Erythroblast (primary cell): ENCODE measurements at places on chromosomes 2 and 18.

DNA sequence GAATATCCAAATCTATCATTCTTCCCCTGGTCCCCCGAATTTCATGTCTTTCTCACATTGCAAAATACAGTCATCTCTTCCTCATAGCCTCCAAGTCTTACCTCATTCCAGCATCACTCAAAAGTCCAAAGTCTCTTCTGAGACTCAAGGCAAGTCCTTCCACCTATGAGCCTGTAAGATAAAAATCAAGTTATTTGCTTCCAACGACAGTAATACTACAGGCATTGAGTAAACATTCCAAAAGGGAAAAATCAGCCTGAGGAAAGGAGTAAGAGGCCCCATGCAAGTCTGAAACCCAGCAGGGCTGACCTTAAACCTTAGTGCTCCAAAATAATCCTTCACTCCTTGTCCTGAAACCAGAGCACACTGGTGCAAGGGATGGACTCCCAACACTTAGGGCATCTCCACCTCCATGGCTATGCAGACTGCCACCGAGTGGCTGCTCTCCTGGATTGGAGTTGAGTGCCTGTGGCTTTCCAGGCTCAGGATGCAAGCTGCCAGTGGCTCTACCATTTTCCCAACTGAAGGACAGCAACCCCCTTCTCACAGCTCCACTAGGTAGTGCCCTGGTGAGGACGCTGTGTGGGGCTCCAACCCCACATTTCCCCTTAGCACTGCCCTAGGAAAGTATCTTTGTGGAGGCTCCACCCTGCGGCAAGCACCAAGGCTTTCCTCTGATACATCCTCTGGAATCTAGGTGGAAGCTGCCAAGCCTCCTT is 16.3 kb downstream of the DTNA start:
- no peak for DNase-seq

- no peak for DNase-seq
Observed at GRCh38 chr2:189960346-189960745, 102.2 kb downstream of the MSTN start.

GRCh38 chr2:24973812-24974211 is 2.1 kb upstream of the DNAJC27 start:
- peak; percentile 65 for DNase-seq

- no peak for DNase-seq
Observed at GRCh38 chr2:213627835-213628460, 343.7 kb downstream of the SPAG16 start.

DNA sequence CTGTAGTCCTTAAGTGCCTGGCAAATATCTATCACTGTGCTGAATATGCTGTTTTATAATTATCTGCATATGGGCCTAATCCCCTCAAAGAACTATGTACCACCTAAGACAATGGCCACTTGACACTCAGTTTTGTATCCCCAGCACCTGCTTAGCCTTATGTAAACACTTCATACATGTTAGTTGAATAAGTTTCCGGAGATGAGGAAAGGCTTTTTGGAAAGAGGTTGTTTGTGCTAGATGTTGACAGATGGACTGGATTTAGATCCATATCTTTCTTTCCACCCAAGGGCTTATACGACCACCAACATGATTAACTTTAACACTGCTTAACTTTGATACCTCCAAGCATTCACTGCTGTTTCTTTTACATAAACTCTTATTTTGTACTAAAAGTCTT is 63.3 kb downstream of the FAM228A start:
- DNase-seq: no peak

- no peak for DNase-seq
Observed at GRCh38 chr2:43402452-43402937, 176.1 kb upstream of the ZFP36L2 start.

DNA sequence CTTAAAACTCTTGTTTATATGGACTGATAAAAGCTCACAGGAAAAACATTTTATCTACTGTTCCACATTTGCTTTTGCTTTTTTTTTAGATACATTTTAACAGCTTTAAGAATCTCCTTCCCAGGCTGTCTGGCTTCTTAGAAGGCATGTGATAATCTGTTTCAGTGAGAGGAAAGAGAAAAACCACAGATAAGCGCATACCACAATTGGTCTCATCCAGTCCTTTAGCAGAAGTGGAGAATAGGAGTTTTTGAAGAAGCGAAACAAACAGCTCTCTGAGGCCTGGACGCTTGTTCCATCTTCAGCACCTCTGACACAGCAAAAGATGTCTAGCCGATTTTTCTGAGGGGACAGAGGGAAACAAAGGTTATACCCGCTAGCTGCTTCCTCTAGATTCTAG is 37.6 kb downstream of the RMC1 start:
- peak; percentile 75 for DNase-seq

DNA sequence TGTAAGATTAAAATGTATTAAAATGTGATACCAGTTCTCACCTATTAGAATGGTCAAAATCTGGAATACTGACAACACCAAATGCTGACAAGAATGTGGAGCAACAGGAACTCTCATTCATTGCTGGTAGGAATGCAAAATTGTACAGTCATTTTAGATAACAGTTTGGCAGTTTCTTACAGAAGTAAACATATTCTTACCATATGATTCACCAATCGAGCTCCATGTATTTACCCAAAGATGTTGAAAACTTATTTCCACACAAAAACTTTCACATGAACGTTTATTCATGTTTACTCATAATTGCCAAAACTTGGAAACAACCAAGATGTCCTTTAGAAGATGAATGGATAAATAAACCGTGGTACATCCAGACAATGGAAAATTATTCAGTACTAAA is 1193.5 kb upstream of the ACVR2A start:
- no peak for DNase-seq

- DNase-seq: no peak
Observed at GRCh38 chr18:73670039-73670438, 477.6 kb downstream of the FBXO15 start.
